ENCODE measurements at places on chromosomes 1 and 21.

DNA sequence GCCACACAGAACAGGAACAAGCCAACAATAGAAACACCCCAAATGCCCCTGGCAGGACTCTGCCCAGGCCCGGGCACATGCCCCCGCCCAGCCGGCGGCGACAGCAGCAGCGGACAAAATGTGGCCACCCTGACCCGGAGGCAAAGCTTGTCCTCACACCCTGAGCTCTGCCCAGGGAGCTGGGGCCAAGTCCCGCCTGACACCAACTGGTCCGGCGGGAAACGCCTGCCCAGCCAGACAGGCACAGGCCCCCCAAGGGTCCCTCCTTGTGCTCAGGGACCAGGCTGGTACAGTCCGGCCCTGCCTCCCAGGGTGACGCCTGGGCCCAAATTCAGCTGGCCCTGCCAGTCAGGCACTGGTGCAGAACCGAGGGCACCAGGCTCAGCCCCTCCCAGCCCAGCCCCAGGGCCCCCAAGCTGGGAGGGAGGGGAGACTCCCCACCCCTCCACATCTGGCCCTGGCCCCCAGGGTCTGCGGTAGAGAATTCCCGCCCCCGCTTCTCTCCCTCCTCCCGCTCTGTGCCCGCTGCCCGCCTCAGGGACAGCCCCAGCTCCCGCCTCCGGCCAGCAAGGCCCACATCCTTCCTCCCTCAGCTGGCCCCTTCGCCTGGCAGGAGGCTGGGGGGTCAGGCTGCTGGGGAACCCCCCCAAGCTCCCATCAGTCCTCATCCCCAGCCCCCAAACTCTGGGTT, 2.0 kb downstream of the AHDC1 start:
- DNase-seq = peak; percentile 61

DNA sequence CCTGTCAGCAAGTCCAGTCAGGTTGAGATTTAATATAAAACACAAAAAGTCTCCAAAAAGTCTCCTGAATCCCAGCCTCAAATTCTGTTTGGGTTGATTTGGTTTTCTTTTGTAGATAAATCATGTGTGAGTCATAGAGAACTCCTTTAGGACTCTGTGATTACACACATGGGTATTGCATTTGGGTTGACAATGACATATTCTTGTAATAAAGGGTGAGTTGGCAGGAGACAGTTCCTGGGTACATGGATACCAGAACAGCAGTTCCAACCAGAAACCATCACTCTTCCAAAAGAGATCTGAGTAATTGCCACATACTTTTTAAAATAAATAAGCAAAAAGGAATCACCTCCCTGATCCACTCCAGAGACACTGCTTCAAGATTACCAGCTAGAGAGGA, 8.9 kb downstream of the CR2 start:
- no peak for DNase-seq

DNA sequence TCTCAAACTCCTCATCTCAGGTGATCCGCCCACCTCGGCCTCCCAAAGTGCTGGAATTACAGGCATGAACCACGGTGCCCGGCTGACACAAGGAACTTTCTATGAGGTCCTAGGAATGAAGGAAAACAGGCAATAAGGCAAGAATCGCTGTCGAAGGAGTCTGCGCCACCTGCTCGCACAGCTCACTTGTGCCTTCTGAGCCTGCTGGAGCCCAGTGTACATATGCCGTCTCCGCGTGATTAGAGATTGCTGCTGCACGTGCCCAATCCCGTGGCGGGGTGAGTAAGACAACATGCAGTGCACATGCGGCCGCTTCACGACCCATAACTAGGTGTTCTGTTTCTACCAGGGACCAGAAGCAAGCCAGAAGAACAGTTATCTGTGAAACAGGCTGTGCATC, 24.3 kb downstream of the H3-3A start:
- DNase-seq = no peak

GRCh38 chr21:43299441-43300277, 127.3 kb downstream of the SIK1 start:
- no peak for DNase-seq

DNA sequence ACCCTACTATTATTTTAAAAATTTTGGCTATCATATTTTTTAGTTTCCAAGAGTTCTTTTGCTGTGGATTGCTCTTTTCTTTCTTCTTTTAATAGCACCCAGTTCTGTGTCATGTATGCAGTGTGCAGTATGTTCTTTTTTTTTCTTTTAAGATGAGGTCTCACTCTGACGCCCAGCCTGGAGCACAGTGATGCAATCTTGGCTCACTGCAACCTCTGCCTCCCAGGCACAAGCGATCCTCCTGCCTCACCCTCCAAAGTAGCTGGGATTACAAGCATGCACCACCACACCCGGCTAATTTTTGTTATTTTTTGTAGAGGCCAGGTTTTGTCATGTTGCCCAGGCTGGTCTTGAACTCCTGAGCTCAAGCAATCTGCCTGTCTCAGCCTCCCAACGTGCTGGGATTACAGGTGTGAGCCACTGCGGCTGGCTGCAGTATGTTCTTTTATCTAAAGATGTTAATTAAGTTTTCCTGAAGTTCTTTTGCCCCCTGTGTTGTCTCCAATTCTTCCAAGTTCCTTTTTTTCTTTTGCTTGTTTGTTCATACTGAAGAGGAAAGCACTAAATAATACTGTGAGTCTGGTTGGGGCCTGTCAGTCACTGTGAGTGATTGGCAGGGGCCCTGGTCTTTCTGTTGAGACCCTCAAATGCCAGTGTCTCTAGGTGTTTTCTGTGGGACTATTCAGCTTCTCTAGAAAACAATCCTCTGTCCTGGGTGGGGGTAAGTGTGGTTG, 17.5 kb upstream of the TTC22 start:
- no peak for DNase-seq

DNA sequence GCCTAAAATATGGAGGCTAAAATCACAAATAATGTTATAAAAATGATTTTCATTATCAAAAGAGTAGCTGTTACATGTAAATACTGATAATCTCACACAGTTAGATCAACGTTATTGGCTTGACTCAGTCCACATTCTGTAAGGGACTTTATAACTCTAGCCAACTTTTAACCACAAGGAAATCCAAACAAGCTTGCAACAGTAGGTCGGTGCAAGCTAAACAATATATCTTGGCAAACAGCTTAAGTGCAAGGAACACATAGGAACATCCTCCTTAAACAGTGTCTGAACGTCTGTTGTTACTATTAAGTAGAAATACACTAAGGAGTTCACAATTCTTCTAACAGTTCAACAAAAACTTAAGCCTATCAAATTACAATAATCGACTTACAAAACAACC, 126.7 kb downstream of the EIF4G3 start:
- no peak for DNase-seq

DNA sequence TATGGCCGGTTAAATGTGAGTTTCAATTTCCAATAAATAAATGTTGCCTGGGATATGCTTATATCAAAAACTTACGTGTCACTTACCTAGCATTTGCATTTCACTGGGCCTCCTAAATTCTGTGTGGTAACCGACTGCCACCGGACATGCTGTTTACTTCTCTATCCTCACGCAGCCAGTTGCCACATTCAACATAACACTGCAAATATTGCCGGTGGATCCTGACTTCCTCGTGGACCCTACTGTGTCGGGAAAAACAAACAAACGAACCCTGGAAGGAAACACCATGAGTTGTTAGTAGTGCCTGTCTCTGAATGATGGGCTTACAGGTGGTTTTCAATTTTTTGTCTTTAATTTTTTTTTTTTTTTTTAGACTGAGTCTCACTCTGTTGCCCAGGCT, 54.1 kb downstream of the RIPK4 start:
- no peak for DNase-seq

GRCh38 chr1:29282135-29282923, 46.0 kb downstream of the PTPRU start:
- DNase-seq = no peak

GRCh38 chr1:25738499-25738898, 61.5 kb upstream of the SELENON start:
- no peak for DNase-seq

DNA sequence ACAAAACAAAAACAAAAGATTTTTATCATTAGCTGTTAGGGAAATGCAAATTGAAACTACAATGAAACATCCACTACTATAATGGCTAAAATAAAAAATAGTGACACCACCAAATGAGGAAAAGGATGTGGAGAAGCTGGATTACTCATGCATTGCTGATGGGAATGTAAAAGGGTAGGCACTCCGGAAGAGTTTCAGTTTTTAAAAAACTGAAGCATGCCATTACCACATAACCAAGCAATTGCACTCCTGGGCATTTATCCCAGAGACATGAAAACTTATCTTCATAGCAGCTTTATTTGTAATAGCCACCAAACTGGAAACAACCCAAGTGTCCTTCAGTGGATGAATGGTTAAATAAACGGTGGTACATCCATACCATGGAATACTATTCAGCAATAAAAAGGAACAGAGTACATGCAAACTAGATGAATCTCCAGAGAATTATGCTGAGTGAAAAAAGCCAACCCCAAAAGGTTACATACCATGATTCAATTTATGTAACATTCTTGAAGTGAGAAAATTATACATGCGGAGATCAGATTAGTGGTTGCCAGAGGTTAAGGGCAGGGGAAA, 14.5 kb upstream of the CFAP298 start:
- no peak for DNase-seq

GRCh38 chr1:5297886-5298239, 643.5 kb downstream of the AJAP1 start:
- DNase-seq = no peak

- peak; percentile 11 for DNase-seq
Observed at GRCh38 chr1:116538544-116538943, 32.3 kb downstream of the CD58 start.

- no peak for DNase-seq
Observed at GRCh38 chr1:96723936-96724335, 2.4 kb downstream of the PTBP2 start.

- no peak for DNase-seq
Observed at GRCh38 chr1:51534447-51534846, 15.4 kb upstream of the EPS15 start.

- no peak for DNase-seq
Observed at GRCh38 chr1:35574125-35574654, 1.1 kb downstream of the TFAP2E start.

- no peak for DNase-seq
Observed at GRCh38 chr1:53478502-53478818, 19.3 kb downstream of the DMRTB1 start.

DNA sequence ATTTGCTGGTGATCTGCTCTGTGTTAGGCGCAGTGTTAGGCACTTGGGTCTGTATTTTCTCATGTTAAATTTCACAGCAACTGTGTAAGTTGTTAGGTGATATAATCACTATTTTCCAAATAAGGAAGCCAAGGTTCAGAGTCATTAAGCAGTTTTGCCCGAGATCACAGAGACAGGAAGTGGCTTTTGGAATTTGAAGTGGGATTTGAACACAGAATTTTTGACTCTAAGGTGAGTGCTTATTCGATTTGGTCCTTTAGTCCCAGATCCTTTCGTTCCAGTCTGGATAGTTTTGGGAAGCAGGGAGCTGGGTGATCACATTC, 114.9 kb downstream of the NMNAT2 start:
- no peak for DNase-seq

GRCh38 chr1:68308034-68308433, 75.7 kb upstream of the WLS start:
- no peak for DNase-seq

DNA sequence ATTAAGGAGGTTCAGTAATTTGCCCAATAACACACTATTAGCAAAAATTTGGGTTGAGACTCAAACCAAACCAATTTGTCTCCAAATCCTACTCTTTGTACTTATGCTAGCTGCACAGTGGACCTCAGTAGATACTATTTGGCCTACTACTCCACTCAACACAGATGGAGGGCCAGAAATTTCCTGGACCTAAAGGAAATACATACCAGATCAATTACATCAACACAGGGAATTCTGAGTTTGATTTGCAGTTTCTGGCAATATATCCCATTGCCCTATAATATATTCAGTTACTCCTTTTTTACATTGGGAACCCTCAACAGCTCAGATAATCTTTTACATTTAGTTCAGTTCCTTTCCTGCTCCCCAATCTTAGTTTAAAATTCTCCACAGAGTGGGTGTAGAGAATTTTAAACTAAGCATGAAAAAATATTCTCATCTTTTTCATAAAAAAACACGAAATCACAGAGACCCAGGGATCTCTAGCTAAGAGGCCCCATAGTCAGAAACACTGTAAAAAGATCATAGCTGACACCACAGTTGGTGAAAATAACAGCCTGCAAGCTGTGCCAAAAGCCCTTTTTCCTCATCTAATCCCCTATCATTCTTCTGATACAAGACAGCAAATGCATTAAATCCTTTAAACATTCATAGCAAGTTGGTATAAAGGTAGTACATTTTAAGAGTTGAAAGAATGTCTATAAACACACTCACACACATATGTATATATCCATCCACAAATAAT, 317.7 kb upstream of the ESRRG start:
- DNase-seq = no peak

DNA sequence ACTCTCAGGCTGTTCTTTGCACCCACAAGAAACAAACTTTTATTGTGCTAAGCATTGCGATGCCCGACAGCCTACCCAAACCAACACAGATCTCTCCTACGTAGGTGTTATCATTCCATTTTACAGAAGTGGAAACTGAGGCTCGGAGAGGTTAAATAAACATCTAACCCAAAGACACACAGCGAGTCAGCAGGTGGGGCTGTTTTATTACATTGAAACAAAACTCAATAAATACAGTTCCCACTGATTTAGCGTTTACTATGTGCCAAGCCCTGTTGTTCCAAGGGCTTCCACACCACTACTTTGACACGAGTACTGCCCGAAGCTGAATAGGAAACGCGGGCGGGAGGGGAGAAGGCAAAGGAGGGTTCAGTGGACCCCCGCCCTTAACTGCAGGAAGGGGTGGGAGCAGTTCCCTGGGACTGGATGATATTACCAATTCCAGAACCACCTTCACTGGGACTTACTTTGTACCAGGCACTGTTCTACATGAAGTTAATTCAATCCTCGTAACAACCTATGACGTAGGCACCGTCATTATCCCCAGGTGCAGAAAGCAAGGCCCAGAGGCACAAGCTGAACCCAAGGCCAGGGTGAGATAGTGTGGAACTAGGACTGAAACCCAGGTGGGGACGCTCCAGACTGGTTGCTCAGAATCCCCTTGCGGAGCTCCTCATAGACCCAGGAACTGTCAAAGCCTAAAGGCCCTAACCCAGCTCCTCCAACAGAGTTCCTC, 19.3 kb upstream of the ALDH4A1 start:
- no peak for DNase-seq

DNA sequence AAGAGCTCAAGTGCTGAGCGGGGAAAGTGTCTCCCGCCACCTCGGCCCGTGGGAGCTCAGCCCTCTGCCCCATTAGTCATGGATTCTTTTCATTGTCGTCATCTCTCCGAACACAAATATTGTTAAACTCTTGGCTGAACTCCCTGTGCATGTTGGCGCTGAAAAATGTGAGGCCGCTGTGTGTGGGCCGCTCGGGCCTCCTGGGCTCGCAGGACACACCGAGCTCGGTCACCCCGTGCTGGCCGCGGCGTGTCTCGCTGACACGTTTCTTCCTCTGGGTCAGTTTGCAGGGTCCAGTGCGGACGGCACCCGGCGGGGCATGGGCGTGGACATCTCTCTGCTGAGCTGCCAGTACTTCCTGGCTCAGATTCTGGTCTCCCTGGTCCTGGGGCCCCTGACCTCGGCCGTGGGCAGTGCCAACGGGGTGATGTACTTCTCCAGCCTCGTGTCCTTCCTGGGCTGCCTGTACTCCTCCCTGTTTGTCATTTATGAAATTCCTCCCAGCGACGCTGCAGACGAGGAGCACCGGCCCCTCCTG, 25.6 kb downstream of the SLC45A1 start:
- no peak for DNase-seq

GRCh38 chr1:94739521-94740061, 80.6 kb upstream of the SLC44A3 start:
- no peak for DNase-seq

- DNase-seq = no peak
Observed at GRCh38 chr1:58839846-58840835, 56.3 kb upstream of the JUN start.
